Activated effector memory CD4-positive, alpha-beta T cell treated with anti-CD3 and anti-CD28 coated beads, Interleukin-2, amount 50 U/mL, for 16 hours (primary cell): ENCODE measurements at places on chromosomes 6 and 20.

DNA sequence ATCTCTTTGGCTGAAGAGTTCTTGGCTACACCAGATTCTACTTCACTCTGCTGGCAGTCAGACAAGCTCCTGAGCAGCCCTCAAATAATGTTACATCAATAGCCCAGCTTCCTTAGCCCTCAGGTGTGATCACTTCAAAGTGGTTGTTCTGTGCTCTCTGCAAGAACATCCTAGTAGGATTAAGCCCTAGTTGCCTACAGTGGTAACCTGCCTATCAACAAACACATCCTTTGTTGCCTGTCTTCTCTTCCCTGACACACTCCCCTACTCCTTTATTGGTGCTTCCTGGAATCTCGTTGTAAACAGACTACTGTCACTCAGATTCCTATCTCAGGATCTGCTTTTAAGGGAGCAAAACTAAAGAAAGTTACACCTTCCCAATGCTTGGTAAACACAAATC is 45.1 kb upstream of the TASP1 start:
- no peak for DNase-seq

- no peak for DNase-seq
These were observed 6.9 kb downstream of the ENPP3 start for GRCh38 chr6:131643855-131644460.

DNA sequence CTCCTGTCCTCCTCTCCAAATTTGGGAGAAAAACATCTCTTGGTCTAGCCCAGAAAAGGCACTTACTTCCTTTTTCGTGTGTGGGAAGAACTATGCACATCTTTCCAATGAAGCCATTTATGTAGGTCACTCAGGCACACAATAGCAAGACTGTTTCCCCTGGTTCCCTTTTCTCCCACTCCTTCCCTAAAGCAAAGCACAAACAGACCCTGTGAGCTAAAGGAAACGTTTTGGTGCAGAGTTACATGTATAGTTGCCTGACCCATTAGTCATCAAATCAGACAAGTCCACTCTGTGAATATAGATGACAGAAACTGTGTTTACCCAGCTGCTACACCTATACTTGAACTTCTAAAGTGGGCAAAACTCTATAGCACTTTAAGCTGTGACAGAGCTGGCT is 474.6 kb downstream of the COL12A1 start:
- no peak for DNase-seq

DNA sequence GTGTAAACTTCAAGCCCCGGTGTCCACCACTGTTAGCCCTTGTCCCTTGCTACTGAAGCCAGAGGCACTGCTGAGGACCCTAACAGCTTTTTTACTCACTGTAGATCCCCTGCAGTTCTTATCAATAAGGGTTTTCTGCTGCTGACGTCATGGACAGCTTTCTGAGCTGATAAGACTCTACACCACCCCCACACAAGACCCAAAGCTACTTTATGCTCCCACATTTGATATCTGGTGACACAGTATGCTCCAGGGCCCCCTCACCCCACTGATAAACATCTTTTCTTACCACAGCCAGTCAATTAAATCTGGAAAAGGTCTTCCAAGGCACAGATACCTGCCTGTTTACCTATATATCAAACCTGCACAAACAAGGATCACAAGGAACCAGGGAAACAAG is 65.3 kb downstream of the NUS1 start:
- no peak for DNase-seq

DNA sequence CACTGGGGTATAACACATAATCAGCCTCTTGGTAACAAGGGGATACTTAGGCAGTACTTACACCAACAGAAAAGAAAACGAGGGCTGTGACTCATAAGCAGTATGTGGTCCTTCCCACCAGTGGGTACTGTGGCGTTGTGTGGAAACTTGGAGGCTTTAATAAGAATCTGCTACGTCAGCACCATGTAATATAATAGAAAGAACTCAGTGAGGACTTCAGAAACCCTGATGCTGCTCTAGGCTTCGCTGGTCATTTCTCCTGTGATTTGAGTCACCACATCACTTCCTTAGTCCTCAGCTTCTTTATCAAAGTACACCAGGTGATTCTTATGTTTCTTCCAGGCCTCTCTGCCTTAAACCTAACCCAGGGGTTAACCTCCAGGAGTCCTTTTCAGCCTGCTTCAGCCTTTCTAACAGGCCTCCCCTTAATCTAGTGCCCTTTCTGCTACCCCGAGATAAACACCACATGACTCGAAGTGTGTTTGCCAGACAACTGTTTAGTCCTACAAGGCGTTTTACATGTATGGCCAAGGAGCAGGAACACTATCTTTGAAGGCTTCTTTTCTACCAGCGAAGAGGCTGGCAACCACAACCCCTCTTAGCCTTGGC is 68.5 kb downstream of the FYN start:
- DNase-seq: peak; percentile 88

DNA sequence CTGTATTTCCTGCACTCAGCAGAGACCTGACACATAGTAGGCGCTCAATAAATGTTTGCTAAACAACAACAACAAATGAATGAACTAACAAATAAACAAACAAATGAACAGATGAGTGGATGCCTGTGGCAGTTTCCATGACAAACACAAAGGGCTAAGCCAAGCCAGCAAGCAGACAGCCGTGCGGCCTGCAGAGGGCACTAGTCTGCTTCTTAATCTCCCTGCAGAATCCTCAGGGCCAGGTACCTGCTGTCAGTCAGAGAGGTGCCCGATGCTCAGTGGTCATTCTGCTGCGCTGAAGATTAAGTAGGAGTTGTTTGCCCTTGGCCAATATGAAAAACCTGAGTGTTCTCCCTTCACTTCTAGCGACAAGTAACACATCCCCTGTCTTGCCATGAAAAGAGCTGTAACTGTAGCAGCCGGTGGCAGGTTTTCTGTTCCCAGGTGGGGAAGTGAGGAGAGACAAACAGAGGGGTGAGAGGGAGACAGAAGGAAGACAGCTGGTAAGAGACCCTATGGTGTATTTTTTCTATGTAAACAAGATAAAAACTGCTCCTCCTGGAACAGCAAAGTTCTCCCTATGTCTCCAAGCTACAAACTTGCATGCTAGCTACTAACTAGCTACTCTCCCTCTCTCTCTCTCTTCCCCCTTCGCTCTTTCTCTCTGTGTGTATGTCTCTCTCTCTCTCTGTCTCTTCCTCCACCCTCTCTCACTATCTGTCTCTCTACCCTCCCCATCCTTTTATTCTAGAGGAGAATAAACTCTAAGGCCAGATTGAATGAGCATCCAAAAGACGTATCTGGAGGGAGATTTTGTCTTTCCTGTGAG is at the start of gene MC3R:
MC3R (plus strand) TSS at position 779 of the 829 bp plus-strand sequence. CDS start 112 bp downstream, outside the sequence.
- peak; percentile 76 for DNase-seq

DNA sequence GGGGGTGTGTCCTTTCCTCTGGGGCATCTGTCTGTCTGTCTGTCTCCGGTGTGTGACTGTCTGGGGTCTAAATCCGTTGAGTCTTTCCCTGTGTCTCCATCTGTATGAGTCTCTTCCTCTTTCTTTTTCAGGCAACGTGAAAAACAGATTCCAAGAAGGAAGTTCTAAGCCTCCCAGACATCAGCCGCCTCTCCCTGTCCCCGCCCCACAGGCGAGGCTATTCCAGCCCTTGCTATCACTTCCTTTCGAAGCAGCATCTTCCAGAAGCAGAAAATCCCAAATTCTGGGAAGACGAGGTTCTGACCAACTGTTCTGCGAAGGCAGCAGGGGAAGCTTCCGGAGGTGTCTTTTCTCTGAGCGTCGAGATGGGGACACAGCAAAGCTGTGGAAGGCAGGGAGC is 34.0 kb downstream of the PMEPA1 start:
- DNase-seq: no peak

DNA sequence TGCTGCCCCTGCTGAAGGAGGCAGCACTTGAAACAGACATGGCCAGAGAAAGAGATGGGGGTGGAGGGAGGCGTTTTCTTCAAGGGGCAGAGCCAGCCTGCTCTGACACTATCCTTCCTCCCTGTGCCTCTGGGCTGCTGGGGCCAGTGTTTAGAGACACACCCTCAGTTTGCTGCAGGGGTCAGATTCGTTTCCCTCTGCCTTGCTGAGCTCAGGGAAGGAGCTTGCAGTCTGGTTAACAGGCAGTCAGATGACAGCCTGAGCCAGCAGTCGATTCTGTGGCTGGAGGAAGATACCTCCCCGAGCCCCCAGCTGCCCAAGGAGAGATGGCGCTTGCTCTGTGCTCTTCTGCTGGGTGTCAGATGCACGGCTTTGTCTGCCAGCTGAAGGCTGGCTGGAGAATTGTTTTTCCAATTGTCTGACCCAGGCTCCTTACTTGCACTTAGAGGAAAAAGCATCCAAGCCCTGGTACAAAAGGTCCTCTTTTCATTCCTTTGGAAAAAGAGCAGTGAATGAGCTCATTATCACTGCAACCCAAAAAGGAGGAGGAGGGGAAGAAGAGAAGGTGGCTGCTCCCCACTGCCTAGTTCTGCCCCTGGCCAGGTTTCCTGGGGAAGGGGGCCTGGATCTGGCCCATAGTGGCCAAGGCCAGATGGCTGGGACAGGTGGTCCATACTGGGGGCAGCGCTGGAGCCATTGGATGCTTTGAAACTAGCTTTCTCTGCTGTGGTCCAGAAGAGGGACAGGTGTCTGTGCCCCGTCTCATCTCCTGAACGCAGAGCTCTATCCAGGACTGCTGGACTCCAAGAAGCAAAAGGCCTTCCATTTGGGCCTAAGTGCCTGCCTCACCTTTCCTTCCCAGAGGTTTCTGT is 88.2 kb downstream of the TCP11 start:
- peak; percentile 37 for DNase-seq

- no peak for DNase-seq
These were observed 96.6 kb upstream of the IRAK1BP1 start for GRCh38 chr6:78770765-78771164.

DNA sequence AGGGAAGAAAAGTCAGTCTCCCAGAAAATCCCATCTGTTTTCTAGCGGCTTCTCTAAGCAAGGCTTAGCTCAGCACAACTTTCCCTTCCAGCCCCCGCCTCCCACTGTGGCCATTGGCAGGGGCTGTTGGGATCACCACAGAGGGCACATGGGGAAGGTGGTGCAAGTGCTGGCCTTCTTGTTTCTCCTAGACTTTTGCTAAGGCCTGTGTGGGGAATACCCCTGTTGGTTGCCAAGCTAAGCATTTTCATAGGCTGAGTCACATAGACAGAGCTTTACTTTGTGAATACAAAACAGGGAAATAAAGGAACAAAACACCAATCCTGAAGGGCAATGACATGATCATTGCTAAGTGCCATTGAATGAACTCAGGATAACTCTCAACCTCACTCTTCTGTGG is 32.4 kb upstream of the TIAM2 start:
- no peak for DNase-seq

DNA sequence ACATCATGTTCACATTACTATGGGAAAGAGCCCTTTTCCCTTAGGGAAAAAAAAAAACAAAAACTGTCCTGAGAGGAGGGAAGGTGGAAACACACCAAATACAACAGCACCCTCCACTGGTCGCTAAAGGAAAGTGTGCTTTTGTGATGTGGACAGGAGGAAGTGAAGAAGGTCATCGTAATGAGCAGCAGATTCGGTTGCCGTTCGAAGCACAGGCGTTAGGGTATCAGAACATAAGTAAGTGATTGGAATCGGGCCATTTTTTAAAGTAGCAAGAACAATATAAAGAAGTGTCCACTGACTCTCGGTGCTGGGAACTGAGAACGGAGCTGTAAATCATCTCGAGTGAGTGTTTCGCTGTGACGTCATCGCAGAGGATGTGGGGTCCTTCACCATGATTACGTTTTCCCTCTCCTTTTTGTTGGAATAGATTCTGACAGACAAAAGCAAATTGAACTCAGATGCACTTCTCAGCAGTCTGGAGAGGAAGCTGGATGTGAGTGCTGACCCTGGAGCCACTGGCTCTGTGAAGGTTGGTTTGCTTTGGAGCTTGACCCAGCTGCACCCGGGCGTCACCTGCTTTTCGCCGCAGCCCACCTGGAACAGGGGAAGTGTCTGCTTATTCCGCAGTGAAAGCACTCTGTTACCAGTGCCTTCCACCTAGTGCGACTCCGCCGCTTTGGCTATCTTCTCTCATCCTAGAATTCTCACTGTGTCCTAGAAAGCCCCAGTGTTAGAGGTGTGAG is 203.6 kb upstream of the GMDS start:
- no peak for DNase-seq

GRCh38 chr6:35318196-35319171 is 20.9 kb downstream of the DEF6 start:
- DNase-seq: no peak

- DNase-seq: no peak
These were observed 183.2 kb upstream of the MYLIP start for GRCh38 chr6:15945593-15946159.

DNA sequence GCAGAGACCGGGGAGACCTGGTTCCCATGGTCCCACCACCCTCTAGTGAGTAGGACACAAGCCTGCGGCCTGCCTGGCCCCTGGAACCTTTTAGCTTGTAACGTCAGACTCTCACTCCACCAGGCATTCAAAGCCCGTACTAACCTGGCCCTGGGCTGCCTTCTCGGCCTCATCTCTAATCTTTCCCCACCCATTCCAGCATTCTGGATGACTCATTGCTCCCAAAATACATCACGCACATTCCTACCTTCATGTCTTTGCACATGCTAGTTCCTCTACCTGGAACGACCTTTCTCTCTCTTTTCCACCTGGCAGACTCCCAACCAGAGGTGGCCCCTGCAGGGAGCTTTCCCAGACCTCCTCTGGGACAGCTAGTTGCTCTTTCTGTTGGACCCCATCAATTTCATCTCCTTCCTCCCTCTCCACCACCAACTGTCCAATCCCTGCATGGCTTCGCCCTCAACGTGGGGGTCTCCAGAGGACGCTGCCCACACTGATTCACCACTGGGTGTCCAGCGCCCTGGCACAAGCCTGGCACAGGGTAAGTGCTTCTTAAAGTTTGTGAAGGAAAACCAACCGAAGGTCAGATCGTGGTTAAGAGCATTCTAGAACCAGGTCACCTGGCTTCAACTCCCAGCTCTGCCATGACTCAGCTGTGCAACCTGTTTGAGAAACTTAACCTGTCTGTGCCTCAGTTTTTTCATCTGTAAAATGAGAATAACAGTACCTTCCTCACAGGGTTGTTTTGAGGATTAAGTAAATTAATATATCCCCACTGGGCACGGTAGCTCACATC is 35.2 kb downstream of the JPH2 start:
- DNase-seq: no peak

GRCh38 chr6:88238065-88238464 is 71.9 kb upstream of the CNR1 start:
- no peak for DNase-seq

DNA sequence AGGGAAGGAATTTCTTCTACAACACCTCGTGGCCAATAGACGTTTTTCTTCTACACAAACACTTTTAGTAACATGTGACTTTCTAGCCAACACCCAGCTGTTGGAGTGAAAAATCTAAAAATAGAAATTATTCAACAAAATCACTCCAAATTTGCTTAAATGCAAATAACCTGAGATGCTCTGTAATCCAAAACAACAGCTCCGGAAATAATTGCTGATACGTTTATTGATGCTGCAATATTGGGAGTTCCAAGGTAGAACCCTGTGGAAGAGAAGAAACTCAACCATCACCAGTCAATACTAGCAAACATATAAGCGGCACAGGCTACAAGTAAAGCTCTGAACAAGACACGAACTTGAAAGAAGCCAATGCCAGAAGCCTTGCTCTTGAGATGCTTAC is 230.6 kb downstream of the ALDH8A1 start:
- no peak for DNase-seq

- DNase-seq: no peak
These were observed 100.5 kb downstream of the CDH4 start for GRCh38 chr20:61352346-61353260.
